Activated CD4-positive, alpha-beta memory T cell treated with anti-CD3 and anti-CD28 coated beads, Interleukin-2, amount 10 ng/mL, durations not matched to agents 7 days and 5 days (primary cell): ENCODE measurements at places on chromosomes 13 and 19. TPM values are rescaled to one million over a fixed set of nuclear protein-coding genes. Genes with fewer than 3 reads are reported as not detected.
A peak's percentile ranks its signal among the peaks of the same experiment; 100 is the strongest.

GRCh38 chr13:32267836-32268439 lies 47.2 kb downstream of the ZAR1L start:
- H3K27me3 ChIP-seq, result no peaks in the 10 kb centered on the region
- no peak overlapping the region for H3K27ac ChIP-seq
- DNase-seq, result peak; percentile 41
- peaks cover 5% of the 10 kb centered on the region for H3K4me1 ChIP-seq
- no peak overlapping the region for H3K4me3 ChIP-seq

DNA sequence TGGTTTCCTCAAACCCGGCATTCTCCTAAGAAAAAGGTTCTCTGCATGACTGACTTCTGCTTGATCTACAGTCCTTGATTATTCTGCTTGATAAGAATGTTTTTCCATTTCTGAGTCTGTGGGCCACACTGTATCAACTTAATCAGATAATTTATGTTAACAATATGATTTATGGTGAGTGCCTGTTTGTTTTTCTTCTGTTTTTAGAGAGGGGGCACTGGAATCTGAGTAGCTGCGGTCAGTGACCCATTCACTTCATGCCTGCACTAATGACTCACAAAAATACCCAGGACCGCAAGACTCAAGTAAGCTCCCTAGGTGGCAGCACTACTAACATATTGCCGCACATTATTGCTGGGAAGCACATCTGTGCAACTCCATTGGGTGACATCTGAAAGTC lies 542.3 kb upstream of the ATXN8OS start:
- H3K27ac ChIP-seq, result no peak overlapping the region
- no peaks in the 10 kb centered on the region for H3K27me3 ChIP-seq
- DNase-seq, result no peak

- no peaks in the 10 kb centered on the region for H3K27me3 ChIP-seq
- DNase-seq, result peak; percentile 88
- H3K4me1 ChIP-seq, result peaks cover 75% of the 10 kb centered on the region
- H3K36me3 ChIP-seq, result no peaks in the 10 kb centered on the region
- peak overlapping the region; percentile 76 for H3K4me3 ChIP-seq
These were observed 11.7 kb upstream of the ADGRE5 start for GRCh38 chr19:14369399-14370168.

- DNase-seq, result peak; percentile 34
- H3K36me3 ChIP-seq, result peaks cover 25% of the 10 kb centered on the region
- peaks cover 37% of the 10 kb centered on the region for H3K4me1 ChIP-seq
These were observed 606 bp downstream of the PRDX2 start for GRCh38 chr19:12800923-12801465.

DNA sequence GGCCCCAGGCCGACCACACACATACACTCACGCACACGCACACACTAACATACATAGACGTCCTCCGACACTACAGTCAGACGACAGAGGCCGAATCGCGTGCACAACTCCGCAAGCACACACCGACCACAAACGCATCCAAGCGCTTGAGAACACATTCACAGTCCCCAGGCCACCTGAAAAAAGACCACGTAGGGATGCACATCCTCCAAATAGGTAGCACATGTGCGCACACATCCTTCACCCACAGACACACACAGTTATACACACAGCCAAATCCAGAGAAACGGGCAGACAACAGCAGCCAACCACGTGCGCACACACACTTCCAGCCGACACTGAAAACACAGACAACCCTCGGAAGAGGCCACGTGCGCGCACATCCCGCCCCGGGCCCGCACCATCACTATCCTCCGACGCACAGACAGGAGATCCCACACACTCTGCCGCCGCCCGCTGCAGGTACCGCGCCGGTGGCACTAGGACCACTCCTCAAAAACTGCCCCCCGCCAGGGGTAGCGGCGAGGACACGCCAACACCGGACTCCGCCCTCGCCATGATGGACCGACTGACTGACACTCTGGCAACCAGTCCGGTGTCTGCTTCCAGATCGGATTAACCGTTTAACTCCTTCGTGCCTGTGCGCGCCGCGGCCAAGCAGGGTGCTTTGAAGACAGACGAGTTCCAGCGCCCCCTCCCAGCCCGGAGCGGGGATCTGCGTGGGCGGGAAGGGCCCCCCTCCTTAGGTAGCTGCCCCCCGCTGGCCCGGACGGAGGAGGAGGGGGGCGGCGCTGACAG lies 493 bp upstream of the PDE4A start:
- H3K4me1 ChIP-seq, result peaks cover 82% of the 10 kb centered on the region
- peak; percentile 75 for DNase-seq
- peaks cover 27% of the 10 kb centered on the region for H3K27me3 ChIP-seq
- H3K27ac ChIP-seq, result peak overlapping the region; percentile 84
- peaks cover 30% of the 10 kb centered on the region for H3K36me3 ChIP-seq
- H3K4me3 ChIP-seq, result peak overlapping the region; percentile 82

GRCh38 chr19:2089001-2089711 lies 7.0 kb downstream of the MOB3A start:
- H3K4me1 ChIP-seq, result peaks cover 70% of the 10 kb centered on the region
- H3K27ac ChIP-seq, result peak overlapping the region; percentile 92
- H3K36me3 ChIP-seq, result peaks cover 52% of the 10 kb centered on the region
- peak overlapping the region; percentile 57 for H3K4me3 ChIP-seq
- no peaks in the 10 kb centered on the region for H3K27me3 ChIP-seq

GRCh38 chr13:27193496-27193895 lies 21.9 kb upstream of the USP12 start:
- H3K4me3 ChIP-seq, result no peak overlapping the region
- no peak overlapping the region for H3K27ac ChIP-seq
- DNase-seq, result no peak
- H3K27me3 ChIP-seq, result no peaks in the 10 kb centered on the region
- peaks cover 5% of the 10 kb centered on the region for H3K36me3 ChIP-seq

GRCh38 chr19:17419154-17419620 lies 660 bp upstream of the MVB12A start:
- peak overlapping the region; percentile 86 for H3K27ac ChIP-seq
- DNase-seq, result no peak
- H3K4me3 ChIP-seq, result peak overlapping the region; percentile 84
- peaks cover 26% of the 10 kb centered on the region for H3K4me1 ChIP-seq
- H3K27me3 ChIP-seq, result no peaks in the 10 kb centered on the region

- no peaks in the 10 kb centered on the region for H3K27me3 ChIP-seq
- no peaks in the 10 kb centered on the region for H3K36me3 ChIP-seq
- H3K4me3 ChIP-seq, result no peak overlapping the region
- no peaks in the 10 kb centered on the region for H3K4me1 ChIP-seq
- no peak overlapping the region for H3K27ac ChIP-seq
These were observed 541.0 kb downstream of the RFC3 start for GRCh38 chr13:34358811-34359513.

DNA sequence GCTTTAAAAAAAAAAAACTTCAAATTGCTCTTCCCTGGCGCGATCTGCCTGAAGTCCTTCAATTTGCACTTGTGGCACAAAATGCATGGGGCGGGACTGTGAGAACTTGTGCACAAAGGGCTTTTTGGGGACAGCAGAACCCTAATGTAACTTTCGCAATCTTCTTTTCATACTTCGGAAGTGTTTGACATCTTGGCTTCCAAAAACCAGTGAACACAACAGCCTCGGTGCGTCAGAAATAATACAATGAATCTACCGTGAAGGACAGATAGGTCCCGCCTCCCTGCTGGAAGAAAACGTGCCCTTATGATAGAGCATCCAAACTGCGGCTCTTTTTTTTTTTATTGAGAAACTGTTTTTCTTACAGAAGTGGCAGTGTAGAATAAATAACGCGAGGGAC lies 36.6 kb downstream of the KLF2 start:
- H3K27ac ChIP-seq, result peak overlapping the region; percentile 85
- peaks cover 55% of the 10 kb centered on the region for H3K36me3 ChIP-seq
- H3K4me3 ChIP-seq, result peak overlapping the region; percentile 23
- peaks cover 93% of the 10 kb centered on the region for H3K4me1 ChIP-seq
- DNase-seq, result no peak

DNA sequence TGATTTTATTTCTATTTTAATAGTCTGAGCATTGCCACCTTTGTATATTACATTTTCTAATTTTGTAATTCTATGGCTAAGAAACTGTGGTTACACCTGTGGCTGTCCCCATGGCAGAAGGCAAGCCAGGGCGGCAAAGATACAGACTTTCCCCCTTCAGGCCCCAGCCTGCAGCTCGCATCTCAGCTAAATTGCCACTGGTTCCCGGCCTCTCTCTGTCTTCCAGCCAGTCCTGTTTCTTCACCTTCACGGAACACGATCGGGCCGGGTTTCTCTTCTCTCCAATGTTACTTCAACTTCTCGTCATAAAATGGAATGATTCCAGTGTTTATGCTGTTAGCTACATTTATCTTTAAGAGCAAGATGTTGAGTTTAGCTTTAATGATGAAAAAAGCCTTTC lies 124.5 kb upstream of the ZNF507 start:
- DNase-seq, result no peak
- no peaks in the 10 kb centered on the region for H3K36me3 ChIP-seq
- no peak overlapping the region for H3K27ac ChIP-seq
- H3K27me3 ChIP-seq, result peaks cover 32% of the 10 kb centered on the region
- no peak overlapping the region for H3K4me3 ChIP-seq
- H3K4me1 ChIP-seq, result peaks cover 10% of the 10 kb centered on the region

GRCh38 chr19:1626417-1627010 lies 21.3 kb upstream of the UQCR11 start:
- peaks cover 6% of the 10 kb centered on the region for H3K36me3 ChIP-seq
- H3K4me1 ChIP-seq, result no peaks in the 10 kb centered on the region
- H3K27me3 ChIP-seq, result no peaks in the 10 kb centered on the region
- H3K27ac ChIP-seq, result no peak overlapping the region

DNA sequence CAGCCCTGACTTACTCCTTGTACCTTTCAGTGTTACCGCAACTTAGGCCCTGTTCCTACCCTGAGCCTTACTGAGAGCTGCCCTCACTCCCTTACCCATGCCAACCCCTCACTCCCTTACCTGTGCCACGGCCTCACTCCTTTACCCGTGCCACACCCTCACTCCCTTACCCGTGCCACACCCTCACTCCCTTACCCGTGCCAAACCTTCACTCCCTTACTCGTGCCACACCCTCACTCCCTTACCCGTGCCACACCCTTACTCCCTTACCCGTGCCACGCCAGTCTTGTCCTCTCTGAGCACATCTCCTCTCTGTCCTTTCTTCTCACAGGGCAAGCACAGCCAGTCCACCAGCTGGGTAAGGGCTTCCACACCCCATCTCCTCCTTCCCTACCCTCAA lies 20.3 kb downstream of the AXL start:
- no peak overlapping the region for H3K27ac ChIP-seq
- no peaks in the 10 kb centered on the region for H3K36me3 ChIP-seq
- no peaks in the 10 kb centered on the region for H3K27me3 ChIP-seq
- H3K4me1 ChIP-seq, result peaks cover 4% of the 10 kb centered on the region

GRCh38 chr19:1248786-1249297 lies 459 bp downstream of the MIDN start:
- H3K4me3 ChIP-seq, result peak overlapping the region; percentile 78
- DNase-seq, result peak; percentile 84
- no peaks in the 10 kb centered on the region for H3K27me3 ChIP-seq
- H3K4me1 ChIP-seq, result peaks cover 14% of the 10 kb centered on the region
- peak overlapping the region; percentile 84 for H3K27ac ChIP-seq

- H3K36me3 ChIP-seq, result no peaks in the 10 kb centered on the region
- H3K27ac ChIP-seq, result no peak overlapping the region
- no peak for DNase-seq
- H3K27me3 ChIP-seq, result no peaks in the 10 kb centered on the region
- H3K4me1 ChIP-seq, result no peaks in the 10 kb centered on the region
These were observed 21.0 kb downstream of the COMP start for GRCh38 chr19:18769989-18770528.

DNA sequence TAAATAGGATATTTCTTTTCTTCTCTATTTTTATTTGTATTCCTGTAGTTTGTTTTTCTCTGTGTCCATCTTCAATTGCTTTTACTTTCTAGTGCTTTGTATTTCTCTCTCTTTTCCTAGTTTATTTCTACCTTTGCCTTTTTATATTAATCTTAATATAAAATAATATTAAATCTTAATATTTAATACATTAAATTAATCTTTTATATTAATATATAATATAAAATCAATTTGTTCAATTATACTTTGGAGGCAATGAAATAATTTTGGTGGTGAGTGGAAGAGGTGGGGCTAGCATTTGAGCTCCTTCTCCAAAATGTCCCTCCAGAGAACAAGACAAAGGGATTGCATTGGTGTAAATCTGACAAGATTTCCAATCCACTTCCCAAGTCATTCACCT lies 6.3 kb upstream of the CPB2 start:
- no peak overlapping the region for H3K4me3 ChIP-seq
- no peak for DNase-seq
- H3K4me1 ChIP-seq, result peaks cover 3% of the 10 kb centered on the region
- H3K36me3 ChIP-seq, result no peaks in the 10 kb centered on the region
- H3K27me3 ChIP-seq, result peaks cover 27% of the 10 kb centered on the region
- H3K27ac ChIP-seq, result no peak overlapping the region

DNA sequence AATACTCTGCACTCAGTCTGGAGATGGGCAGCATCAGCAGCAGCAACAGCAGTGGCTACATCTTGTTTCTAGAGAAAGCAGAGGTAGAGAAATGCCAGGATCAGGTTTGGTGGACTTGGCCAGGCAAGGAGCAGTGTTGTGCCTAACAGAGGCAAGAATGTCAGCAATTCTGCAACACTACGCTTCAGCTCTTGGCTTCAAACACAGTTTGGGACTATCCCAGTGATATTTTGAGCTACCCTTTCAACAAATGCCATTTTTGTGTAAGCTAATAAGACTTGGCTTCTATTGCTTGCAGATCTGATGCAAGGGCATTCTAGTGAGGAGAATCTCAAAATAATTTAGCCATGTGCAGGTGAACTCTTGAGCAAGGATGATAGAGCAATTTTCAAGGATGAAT lies 271.3 kb downstream of the PCDH20 start:
- DNase-seq, result no peak
- H3K4me3 ChIP-seq, result no peak overlapping the region
- H3K27me3 ChIP-seq, result no peaks in the 10 kb centered on the region

- no peak for DNase-seq
- no peak overlapping the region for H3K27ac ChIP-seq
- peaks cover 16% of the 10 kb centered on the region for H3K27me3 ChIP-seq
- peaks cover 10% of the 10 kb centered on the region for H3K36me3 ChIP-seq
- peaks cover 55% of the 10 kb centered on the region for H3K4me1 ChIP-seq
These were observed 2.9 kb downstream of the PPM1N start for GRCh38 chr19:45500918-45501729.

GRCh38 chr13:34216256-34216655 lies 398.3 kb downstream of the RFC3 start:
- no peaks in the 10 kb centered on the region for H3K36me3 ChIP-seq
- no peak overlapping the region for H3K4me3 ChIP-seq
- no peaks in the 10 kb centered on the region for H3K27me3 ChIP-seq
- H3K27ac ChIP-seq, result no peak overlapping the region
- no peaks in the 10 kb centered on the region for H3K4me1 ChIP-seq

DNA sequence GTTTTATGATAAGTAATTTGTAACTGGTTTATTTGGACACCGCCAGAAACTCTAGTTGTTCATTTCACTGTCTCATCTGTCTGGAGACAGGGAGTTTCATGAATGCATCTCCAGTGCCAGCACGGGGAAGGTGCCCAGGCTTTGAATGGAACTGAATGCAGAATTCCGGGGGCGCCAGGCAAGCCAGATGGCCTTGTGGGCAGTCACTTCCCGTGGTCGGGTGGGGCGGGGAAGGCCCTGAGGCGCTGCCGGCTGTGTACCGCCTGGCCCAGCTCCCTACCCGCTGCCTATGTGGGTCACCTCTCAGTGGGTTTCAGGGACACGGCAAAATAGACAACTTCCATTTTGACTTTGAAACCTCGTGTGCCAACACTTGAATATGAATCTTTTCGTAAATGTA lies 28.8 kb upstream of the MCF2L start:
- H3K36me3 ChIP-seq, result no peaks in the 10 kb centered on the region
- peaks cover 24% of the 10 kb centered on the region for H3K27me3 ChIP-seq
- no peak overlapping the region for H3K4me3 ChIP-seq
- peaks cover 4% of the 10 kb centered on the region for H3K4me1 ChIP-seq

The EXOC3L2 gene
- total RNA-seq, result not detected

The SYNGR4 gene
- not detected for total RNA-seq

The FBXO27 gene
- total RNA-seq, result 0.18 TPM

The TTYH1 gene
- total RNA-seq, result 0.68 TPM

The ZNF541 gene
- total RNA-seq, result 0.15 TPM

The PSG7 gene
- total RNA-seq, result not detected

The ZIC5 gene
- total RNA-seq, result not detected

The NANOS3 gene
- total RNA-seq, result 0.95 TPM

The TEKTIP1 gene
- total RNA-seq, result 4.3 TPM

The FBL gene
- total RNA-seq, result 302 TPM

The TGFB1 gene
- 236 TPM for total RNA-seq
